Stimulated activated CD4-positive, alpha-beta T cell treated with anti-CD3 and anti-CD28 coated beads, Interleukin-1b, Interleukin-23, amount 100 ng/mL, for 1 hour (primary cell): ENCODE measurements at places on chromosomes 5 and 9.

DNA sequence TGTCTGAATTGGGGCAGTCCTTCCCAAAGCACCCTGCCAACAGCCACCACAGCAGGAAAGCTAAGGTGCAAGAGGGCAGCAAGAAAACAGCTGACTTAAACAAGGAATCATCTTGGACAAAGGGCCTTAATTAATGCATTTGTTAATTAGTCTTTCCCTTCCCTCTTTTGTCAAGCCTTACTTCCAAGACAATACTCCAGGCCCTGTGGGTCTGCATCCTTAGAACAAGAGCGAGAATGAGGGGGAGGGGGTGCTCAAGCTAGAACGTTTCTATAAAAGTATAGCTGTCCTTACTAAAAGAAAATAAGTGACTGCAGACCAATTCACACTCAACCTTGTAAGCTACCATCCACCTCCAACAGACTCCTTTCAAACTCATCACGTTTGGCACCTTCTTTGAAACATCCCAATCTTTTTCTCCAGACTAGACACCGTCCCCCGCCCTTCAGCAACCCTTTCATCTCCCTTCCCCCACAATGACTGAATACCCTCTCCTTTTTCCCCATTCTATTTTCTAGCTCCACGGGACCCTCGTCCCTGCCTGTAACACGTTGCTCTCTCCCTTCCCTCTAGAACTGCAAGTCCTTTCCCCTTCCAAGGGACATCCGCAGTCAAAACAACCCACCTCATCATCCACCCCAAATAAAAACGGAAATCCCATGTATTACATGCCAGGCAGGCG is 85.7 kb upstream of the RNF38 start:
- no peak for DNase-seq

- DNase-seq, result no peak
Measured at GRCh38 chr5:16774806-16775205, 158.0 kb upstream of the RETREG1 start.

GRCh38 chr5:32251871-32252458 is 60.8 kb downstream of the MTMR12 start:
- DNase-seq, result no peak

DNA sequence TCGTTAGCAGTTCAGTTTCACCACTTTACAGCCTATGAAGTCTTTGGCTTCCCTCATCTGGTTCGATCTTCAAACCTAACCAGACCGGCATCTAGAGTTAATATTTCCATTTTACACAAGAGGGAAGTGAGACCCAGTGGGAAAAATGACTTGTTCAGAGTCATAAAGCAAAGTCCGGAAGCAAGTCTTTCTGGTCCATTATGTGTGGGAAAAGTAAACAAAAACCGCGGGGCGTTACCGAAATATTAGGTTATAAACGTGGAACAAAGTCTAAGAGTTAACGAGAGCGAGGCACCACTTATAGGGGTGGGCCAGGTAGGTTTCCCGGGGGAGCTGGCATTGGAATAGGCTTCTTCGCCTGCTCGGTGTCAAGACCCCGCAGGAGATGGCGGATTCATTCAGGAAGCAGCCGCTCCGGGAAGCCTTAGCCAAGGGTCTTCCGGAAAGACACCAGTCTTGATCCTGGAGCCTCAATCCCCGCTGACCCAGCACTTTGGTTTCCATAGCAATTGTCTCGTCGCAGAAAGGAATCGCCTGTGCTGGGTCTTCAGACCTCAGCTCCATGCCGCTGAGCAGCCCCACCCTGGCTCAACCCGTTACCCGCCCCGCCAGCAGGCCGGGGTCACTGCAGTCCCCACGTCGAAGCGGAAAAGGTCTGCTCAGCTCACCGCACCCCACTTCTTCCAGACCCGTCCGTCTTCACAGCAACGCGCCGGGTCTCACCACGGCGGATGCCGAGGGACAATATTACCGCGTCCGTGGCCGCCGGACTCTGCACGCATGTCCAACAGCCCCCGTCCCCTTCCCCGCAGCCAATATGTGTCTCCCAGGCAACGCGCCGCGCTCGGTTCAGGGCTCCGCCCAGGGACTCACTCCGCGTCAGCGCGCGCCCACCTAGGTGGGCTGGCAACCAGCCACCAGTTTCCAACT is at the start of gene C5orf52:
Gene C5orf52, plus strand, starts transcription at position 872 of the 930 bp plus-strand sequence. CDS start 82 bp downstream, outside the sequence.
- no peak for DNase-seq

DNA sequence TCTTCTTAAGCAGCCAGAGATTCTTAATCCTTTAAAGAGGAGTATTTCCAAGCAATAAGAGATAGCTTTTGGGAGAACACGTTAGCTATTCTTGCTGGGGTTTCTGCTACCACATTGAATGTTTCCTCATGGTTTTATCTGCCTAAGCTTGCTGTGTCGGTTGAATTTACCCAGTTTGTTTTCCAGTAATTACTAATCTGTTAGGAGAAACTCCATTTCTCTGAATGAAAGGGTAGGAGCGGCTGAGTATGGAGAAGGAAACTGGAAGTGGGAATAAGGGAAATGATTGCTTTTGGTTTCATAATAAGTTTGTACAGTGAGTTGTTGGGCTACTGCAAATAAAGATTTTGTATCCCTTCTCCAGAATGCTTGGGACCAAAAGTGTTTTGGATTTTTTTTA is 1.2 kb downstream of the JAK2 start:
- DNase-seq, result no peak

GRCh38 chr5:78602400-78602799 is 46.2 kb downstream of the LHFPL2 start:
- DNase-seq, result no peak

DNA sequence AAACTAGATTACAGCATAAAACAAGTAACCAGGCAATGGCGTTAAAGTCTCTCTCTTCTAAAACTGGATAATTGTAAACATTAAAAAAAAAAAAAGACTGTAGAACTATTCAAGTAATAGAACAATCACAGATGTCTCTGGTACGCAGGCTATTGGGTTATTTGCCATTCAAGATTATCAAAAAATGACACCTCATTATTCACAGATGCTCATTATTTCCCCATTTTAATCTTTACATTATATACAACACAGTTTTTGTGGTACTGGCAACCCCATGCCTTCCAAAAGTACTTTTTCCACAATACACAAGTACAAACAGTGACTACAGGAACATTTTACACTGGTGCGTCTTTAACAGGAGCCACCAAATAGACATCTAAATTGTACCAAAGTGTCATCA is 109.4 kb downstream of the ZNF608 start:
- DNase-seq, result no peak

GRCh38 chr9:108478431-108479332 is 377.1 kb downstream of the ACTL7B start:
- no peak for DNase-seq
